ENCODE measurements at places on chromosomes 11 and 22.

- no peak for DNase-seq
Measured at GRCh38 chr22:11616811-11617210, 3911.2 kb upstream of the OR11H1 start.

DNA sequence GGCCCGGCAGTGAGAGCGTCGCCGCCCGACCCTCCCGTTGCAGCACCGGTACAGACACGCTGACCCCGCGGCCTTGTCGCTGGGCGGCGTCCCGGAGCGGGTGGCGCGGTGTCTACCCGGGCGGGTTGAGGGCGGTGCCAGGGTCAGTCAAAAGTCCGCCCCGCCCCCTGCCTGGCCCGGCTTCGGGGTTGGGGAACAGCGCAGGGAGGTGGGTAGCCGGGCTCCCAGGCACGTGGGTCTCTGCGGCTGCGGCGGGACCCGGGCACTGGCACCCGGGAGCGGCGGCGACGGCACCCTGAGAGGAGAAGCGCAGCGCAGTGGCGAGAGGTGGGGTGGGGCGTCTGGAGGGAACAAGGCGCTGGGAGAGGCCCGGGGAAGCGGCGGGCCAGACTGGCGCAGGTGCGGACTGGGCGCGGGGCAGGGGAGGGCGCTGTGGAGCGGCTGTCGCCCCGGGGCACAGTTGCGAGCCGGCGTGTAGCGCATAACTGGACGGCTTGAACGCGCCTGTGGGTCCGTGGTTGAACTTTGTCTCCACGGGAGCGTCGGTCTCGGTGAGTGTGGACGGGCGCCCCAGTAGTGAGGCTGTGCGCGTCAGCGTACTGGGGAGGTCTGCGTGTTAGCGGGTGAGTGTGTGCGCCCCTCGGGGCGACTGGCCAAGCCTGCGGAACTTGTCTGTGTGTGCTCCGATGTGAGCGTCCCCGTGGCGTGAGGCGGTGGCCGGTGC is at the start of gene P2RY2:
TSS of gene P2RY2 (plus strand) at position 176 of the 724 bp plus-strand sequence. CDS start 15,879 bp downstream, outside the sequence.
- no peak for DNase-seq

DNA sequence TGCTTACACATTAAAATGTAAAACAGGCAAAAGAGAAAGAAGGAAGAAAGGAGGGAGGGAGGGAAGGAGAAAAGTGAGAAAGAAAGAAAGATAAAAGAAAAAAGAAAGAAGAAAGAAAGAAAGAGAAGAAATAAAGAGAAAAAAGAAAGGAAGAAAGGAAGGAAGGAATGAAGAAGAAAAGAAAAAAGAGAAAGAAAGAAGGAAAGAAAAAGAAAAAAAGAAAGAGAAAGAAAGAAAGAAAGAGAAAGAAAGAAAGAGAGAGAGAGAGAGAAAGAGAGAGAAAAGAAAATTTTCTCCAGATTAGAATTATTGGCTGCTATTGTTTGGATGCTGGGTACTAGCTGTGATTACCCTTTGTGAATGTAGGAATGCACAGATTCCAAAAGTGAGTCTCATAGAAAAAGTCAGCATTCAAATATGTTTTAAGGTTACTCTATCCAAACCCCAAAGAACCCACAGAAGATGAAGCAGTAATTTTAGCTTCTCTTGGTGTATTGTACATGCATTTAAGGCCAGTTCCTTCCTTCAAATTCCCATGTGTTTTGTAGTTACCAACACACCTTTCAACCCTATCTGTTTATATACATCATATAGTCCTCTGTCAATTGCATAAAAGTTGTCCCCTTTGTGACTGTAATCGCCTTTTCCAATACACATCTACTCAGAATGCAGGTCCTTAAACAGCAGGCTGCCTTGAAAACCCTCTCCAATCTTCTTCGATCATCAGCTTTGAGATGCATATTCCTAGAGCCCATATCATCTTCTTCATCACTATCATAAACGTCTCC is 789 bp upstream of the FAM111A start:
- DNase-seq: no peak

GRCh38 chr11:113189909-113190667 is 124.3 kb upstream of the TTC12 start:
- DNase-seq: no peak

DNA sequence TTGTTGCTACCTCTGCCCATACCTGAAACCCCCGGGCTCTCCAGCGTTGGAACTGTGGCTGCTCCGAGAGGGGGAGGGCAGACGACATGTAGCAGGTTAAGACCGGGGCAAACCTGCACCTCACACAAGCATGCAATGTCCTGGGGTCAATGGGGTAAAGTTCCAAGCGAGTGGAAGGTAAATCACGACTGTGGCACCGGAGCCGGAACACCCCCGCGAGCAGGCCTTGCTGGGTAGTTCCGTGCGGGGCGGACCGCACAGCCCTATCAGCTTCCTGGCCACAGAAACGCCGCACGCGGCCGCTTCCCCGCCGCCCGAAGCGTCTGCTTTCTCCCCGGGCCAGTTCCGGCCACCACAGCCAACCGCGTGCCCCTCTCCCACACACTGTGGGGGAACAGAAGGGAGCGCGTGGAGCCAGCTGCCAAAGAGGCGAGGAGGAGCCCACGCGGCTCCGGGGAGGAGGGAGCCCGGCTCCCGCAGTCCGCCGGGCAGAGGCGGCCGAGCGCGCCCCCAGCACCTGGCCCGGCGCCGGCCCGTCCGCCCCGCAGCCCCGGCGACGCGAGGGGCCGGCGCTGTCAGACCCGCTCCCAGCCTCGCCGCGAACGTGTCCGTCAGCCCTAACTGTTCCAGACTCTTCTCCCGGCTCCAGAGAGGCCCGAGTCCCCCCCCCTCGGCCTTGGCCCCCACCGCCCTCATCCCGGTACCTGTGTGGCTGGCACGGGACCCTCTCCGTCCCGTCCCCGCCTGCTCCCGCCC is 1.6 kb downstream of the SPTBN2 start:
- no peak for DNase-seq

GRCh38 chr22:47801541-47802245 is 1039.2 kb downstream of the TBC1D22A start:
- no peak for DNase-seq

DNA sequence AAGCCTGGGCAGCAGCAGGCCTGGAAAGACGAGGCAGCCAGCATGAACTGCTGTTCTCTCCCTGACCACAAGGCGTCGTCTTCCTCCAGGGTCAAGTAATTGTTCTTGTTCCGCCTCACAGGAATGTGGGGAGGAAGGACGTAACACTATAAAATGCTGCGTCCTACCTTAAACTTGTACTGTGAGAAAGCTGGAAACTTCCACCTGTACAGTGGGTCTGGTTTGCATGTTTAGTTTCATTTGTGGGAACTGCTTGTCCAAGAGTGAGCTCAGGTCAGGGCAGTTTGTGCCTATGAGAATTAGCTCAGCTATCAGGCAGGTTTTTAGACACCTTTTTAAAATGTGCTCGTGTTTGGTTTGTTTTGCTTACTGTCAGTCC is 55.2 kb downstream of the PANX1 start:
- no peak for DNase-seq

GRCh38 chr11:76824083-76824939 is 36.4 kb upstream of the ACER3 start:
- no peak for DNase-seq

DNA sequence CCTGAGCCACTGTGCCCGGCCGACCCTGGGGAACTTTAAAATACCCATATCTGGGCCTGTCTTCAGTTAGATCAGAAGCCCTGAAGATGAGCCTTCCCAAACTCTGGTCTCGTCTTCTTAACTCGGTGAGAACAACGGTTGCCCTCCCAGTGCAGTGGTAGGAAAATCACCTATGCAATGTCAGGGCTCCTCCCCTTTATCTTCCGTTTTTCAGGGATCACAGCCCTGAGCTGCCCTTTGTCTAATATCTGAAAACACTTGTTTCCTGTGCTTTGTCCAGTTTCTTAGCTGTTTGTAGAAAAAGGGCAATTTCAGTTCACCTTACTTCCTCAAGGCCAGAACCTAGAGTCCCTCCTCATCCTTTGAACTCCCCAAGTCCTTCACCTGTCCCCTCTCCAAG is 9.4 kb downstream of the DRAP1 start:
- DNase-seq: no peak

- no peak for DNase-seq
Measured at GRCh38 chr11:15870911-15871310, 485.4 kb downstream of the SOX6 start.

GRCh38 chr11:44992774-44993173 is 42.1 kb upstream of the TP53I11 start:
- no peak for DNase-seq

GRCh38 chr22:46113910-46114517 is 36.3 kb upstream of the PPARA start:
- DNase-seq: no peak
